ENCODE measurements at places on chromosomes 11 and 22.

GRCh38 chr11:64387916-64388315, 29.0 kb downstream of the RPS6KA4 start:
- DNase-seq: no peak

DNA sequence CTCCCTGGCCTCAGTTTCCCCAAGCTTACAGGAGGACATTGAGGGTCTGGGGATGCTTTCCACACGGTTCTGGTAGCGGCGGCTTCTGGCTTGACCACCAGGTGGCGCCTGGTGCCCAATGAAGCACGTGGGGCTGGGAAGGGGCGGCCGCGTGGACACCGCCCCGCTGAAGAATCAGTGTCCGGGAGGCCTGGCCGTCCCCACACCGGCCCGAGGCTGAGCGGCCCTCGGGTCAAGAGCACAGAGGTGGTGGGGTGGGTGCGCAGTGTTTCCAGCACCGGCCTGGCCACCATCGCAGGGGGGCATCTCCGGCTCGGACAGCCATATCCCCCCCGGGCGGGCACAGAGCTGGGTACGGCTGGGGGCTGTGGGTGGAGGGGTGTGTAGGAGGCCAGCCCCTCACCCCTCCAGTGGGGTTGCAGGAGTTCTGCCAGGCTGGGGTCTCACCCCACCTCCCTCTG, 27.8 kb upstream of the PPARA start:
- peak; percentile 58 for DNase-seq

DNA sequence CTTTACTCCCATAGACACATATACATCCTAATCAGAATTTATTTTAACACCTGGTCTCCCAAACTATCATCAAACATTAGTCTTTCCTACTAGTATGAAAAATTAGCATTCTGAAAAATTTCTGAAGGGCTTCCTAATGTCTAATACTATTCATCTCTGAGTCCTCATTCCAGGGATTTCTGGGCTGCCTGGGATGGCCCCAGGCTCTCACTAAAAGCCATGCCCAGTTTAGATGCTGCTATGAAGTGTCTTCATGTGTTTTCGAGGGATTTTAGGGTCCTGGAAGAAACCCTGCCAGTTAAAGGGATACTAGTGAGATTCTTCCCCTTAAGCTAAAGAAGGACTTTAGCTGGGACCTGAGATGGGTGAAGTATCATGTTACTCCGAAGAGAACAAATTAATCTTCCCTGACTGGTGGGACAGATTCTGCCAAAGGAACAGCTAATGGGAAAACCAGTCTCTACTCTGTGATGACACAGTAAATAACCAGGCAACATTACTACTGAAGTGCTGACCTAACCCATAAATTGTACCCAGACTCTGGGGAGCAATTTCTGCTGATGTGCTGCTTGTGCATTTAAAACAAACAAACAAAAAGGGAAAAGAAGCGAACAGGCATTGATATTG, 342.6 kb downstream of the SOX6 start:
- DNase-seq: no peak

- DNase-seq: peak; percentile 9
Observed at GRCh38 chr11:120516461-120517389, 5.2 kb downstream of the GRIK4 start.

- DNase-seq: peak; percentile 6
Observed at GRCh38 chr22:33105501-33105911, 47.3 kb upstream of the SYN3 start.

DNA sequence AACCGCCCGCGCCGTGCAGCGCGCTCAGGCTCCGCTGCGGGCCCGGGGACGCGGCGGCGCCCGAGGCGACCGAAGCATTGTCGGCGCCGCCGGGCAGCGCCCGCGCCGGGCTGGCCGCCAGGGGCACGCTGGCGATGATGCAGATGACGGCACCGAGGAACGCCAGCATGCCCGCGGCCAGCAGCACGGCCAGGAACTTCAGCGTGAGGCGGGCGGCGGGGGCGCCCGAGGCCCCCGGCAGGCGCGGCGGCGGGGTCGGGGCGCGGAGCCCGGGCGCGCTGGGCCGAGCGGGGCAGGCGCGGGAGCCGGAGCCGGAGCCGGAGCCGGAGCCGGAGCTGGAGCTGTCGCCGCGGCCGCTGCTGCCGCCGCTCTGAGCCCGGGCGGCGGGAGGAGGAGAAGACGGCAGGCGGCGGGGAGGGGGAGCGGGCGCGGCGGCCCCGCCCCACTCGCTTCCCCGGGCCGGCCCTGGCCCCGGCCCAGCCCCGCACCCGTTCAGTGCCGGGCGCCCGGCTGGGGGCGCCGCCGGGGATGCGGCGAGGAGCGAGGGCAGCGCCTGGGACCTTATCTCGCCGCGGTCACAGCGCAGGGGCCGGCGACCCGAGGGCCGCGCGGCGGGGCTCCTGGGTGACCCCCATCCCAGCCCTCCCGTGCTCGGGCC, at the start of gene NPTXR:
NPTXR (minus strand) TSS at position 372 of the 658 bp plus-strand sequence.
- peak; percentile 26 for DNase-seq

- DNase-seq: peak; percentile 3
Observed at GRCh38 chr11:58739725-58740430, 8.1 kb upstream of the GLYAT start.

GRCh38 chr11:27886857-27887256, 186.6 kb upstream of the BDNF start:
- DNase-seq: no peak

- DNase-seq: peak; percentile 45
Observed at GRCh38 chr11:36023922-36024321, 80.1 kb downstream of the LDLRAD3 start.

Data from fibroblast of skin of abdomen (primary cell).